Activated T-cell treated with anti-CD3 and anti-CD28 coated beads, Interleukin-2, amount 50 U/mL, for 72 hours (primary cell): ENCODE measurements at places on chromosomes 2 and 18.

DNA sequence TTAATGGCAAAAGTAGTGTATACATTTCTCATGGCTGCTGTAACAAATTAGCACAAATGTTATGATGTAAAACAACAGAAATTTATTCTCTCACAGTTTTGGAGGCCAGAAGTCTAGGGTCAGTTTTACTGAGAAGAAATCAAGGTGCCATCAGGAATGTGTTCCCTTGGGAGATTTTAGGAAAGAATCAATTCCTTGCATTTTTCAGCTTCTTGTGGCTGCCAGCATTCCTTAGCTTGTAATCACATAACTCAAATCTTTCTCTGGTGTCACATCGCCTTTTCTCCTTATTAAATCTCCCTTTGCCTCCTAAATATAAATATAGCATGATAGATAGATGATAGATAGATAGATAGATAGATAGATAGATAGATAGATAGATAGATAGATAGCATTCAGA lies 307.0 kb upstream of the REG3G start:
- no peak for DNase-seq

- no peak for DNase-seq
Observed at GRCh38 chr2:36717603-36718266, 21.2 kb downstream of the VIT start.

- no peak for DNase-seq
Observed at GRCh38 chr2:101476605-101477208, 1.8 kb upstream of the RFX8 start.

GRCh38 chr2:135164431-135164830 lies 112.3 kb downstream of the RAB3GAP1 start:
- no peak for DNase-seq

GRCh38 chr18:470661-471501 lies 29.6 kb downstream of the COLEC12 start:
- no peak for DNase-seq

- DNase-seq: no peak
Observed at GRCh38 chr2:240874715-240875227, 6.1 kb downstream of the AGXT start.

DNA sequence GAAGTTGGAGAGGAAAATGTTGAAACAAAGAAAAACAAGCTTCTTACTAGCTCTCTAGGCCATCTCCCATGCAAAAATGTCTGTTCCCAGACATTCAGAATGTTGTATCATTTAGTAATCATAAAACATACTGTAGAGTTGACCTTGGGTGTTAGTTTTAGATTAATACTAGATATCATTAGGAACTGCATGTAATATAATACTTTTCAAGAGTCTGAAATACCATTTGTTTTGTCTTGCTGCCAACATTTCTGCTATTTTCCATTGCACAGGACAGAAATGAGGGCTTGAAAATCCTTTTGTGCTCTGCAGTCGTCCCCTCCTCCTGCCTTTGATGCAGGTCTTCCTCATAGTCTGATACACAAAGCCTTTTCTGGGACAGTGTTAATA lies 89.5 kb upstream of the RBMS1 start:
- DNase-seq: no peak

- no peak for DNase-seq
Observed at GRCh38 chr2:220000586-220000985, 373.2 kb downstream of the SLC4A3 start.

- DNase-seq: no peak
Observed at GRCh38 chr2:140128909-140129308, 1348.7 kb upstream of the NXPH2 start.

DNA sequence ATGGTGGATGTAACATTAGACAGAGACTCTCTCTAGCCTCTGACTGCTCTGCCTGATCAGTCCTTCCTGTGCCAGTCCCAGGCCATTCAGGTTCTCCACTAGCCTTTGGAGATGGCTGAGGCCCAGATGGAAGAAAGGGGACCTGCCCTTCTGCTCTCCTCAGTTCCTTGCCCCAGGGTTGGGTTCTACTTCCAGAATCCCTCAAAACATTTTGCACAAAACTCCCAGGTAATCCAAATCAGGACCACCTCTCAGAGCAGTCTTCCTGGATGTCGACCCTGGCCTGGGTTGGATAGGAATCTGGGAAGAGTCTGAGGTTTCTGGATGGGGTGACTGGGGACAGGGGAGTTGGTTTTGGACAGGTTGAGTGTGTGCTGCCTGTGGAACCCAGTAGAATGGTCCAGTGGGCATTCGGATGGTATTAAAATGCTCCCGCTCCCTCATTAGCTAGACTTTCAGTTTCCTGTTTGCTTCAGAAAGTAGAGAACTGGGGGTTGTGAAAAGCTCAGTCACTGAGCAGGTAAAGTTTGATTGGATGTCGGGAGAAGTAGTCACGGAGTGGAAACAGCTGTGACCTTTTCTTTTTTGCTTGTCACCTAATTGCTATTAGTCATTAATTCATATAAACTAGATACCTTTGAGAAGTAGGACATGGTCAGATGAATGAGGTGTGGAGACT lies 37.9 kb downstream of the DPYSL5 start:
- no peak for DNase-seq

DNA sequence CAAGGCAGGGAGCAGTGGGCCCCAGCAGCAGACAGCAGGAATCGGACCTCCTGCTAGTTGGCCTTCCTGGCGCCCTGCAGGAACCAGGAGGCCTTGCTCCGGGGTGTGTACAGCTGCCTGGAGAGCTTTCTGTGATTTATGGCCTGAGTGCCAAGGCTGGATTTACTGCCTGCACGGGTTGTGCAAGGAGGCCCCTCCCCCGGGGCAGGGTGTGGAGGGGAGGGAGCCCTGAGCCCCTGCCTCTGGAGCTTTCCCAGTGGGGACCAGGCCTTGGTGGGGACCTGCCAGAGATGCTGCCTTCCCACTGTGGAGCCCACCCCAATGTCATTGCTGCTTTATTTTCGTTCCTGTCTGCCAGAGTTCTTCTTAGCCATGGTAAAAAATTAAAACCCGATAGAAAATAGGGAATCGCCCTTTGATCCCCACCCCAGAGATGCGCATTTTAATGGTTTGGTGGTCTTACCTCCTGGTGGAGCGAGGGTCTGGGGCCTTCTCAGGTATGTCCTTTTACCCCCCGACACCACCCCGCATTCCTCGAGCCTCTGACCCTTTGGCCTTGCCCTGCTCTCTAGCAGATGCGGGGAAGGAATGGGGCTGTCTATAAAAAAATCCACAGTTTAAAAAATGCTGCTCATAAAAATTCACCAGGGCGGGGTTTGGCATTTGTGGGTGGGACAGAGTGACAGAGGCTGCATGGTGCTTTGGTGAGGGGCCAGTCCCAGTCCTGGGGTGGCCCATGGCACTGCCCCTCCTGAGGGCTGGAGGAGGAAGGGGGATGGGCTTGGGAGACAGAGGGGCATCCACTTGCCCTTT lies 6.9 kb upstream of the RALB start:
- DNase-seq: no peak

- DNase-seq: no peak
Observed at GRCh38 chr18:63037491-63037890, 282.1 kb downstream of the BCL2 start.
